ENCODE measurements at places on chromosomes 16 and 17.

DNA sequence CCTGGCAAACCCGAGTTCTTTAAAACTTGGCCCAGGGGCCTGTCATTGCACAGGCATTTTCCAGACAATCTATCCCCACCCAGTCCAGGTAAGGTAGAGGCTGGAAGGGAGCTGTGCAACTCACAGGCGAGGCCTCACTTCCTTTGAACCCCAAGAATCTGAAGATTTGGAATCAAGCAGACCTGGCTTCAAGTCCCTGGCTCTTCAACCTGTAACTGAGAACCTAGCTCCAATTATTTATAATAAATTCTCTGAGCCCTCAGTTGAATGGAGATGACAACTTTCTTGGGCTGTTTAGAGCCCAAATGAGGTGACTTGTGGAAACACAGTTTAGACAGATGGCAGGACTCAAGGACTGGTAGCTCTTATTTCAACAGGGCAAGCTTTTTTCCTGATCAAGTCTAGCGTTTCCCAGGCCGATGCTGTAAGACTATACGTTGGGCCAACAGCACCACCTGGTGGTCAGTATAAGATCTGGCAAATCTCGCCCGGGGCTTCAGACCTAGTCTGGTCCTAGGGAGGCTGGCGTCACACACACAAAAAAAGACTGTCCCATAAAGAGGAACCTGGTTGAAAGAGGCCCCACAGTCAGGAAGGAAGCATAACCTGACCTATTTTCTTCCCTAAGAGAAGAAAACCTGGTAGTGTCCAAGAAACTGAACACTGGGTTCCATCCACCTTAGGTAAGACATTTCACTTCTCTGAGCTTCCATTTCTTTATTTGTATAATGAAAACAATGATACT lies 117.9 kb downstream of the C17orf67 start:
- DNase-seq = peak; percentile 57

DNA sequence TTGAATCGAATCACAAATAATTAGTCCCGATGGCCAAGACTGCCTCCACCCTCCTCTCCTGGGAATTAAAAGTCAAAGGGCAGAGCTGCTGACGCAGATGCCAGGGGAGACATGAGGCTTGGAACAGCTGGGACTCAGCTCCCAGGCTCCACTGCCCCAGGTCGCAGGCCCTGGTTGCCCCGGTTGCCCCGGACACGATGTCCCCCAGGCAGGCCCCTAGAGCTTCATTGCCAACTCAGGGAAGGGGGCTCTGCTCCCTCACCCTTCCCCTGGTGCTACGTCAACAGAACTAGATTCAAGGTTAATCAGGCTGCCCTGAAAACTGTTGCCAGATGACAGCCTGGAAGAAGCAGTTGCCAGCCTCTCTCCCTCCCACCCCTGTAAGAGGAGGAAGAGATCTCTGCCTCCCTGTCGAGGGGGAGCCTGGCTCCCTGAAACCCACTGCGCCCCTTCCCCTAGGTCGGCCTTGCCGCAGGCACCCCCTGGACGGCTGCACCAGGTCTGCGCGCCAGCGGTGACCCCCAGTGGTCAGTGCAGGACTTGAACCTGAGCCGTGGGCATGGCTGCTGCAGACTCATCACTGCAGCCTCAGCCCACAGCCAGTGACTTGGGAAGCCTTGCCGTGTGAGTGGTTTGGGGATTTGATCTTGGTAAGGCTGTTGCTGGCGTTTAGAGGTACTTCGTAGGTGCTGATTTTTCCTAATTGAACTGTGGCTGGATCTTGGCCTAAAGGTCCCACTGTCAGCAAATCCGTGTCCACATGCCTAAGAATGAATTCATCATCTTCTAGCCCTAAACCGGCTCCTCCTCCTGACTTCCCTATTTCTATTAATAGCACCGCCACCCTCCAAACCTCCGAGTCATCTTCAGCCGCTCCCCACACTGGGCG lies 84.1 kb upstream of the TOB1 start:
- DNase-seq = no peak

GRCh38 chr17:28347261-28347891 lies 10.0 kb downstream of the POLDIP2 start:
- no peak for DNase-seq

DNA sequence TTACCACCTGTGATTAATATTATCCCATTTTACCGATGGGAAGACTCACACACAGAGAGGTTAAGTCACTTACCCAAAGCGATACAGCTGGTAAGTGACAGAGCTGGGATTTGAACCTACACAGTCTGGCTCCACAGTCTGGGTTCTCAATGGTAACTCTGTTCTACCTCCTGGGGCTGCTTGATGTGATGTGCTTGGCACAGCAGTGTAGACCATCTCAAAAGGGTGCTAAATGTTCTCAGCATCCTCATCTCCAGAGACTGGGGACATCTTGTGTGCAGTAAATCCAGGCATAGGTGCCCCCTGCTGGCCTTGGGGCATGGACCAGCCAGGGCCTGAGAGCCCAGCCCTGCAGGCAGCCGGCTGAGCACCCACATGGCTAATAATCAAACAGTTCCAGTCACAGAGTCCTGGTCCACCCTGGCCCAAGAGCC lies 15.4 kb upstream of the KATNB1 start:
- no peak for DNase-seq

GRCh38 chr16:28602529-28602928 lies 5.7 kb upstream of the SULT1A2 start:
- DNase-seq = no peak

GRCh38 chr16:86924537-86924936 lies 346.2 kb downstream of the FOXL1 start:
- DNase-seq = no peak

DNA sequence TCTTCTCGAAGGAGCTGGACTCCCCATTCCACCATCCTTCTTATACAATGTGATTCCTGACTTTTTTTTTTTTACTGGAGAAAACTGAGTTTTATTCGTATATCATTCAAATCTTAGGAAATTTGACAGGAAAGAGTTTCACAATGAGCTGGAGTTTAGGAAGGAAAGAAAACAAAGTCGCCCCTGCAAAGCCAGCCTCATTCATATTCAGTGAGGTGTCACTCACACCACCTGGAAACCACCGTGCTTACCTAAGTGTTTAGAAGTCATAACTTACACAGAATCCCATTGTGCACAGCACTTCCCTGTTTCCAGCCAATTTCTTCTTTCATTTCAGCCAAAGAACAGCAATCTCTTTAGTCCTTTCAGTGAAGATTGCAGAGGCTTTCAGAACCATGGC lies 90.3 kb upstream of the CHMP6 start:
- DNase-seq = no peak

DNA sequence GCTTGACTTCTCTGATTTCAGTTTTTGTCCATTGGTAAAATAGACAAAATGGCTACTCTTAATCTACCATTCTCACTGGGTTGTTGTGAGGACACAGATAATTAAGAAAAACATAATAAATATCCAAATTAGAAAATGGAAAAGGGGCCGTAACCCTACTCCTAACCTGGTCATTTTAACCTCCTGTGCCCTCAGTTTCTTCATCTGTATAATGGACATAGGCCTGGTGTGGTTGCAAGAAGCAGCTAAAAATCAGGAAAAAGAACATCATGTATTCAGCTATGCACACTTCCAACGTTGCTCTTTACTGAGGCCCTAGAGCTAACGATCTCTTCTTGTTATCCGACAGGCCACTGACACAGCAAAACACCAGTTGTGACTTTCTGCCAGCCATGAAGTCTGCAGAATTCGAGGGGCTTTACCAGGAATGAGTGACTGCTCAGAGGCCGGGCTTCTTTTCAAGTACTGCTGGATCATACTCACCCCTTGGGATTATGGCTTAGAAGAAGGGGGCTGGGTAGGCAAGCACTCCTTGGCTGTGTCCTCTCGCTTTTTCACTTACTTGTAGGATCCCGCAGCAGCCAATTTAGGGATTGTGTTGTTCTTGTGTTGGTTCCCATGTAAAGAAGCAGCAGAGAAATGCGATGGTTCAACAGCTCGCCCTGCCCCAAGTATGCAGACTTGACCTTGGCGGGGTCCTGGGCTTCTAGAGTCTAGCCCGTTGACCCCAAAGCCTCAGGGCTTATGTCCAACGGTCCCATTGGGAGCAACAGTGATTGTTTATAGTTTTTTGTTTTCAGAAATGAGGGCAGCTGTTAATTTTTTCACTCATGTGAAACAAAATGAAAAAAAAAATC lies 20.9 kb downstream of the LDAF1 start:
- no peak for DNase-seq

- no peak for DNase-seq
These were observed 296.2 kb upstream of the IRX3 start for GRCh38 chr16:54582631-54583250.

GRCh38 chr16:28538733-28539596 lies at the start of gene NUPR1:
Gene NUPR1 (minus strand): TSS chr16:28538974. CDS start chr16:28538907, 67 bp downstream.
- DNase-seq = no peak

DNA sequence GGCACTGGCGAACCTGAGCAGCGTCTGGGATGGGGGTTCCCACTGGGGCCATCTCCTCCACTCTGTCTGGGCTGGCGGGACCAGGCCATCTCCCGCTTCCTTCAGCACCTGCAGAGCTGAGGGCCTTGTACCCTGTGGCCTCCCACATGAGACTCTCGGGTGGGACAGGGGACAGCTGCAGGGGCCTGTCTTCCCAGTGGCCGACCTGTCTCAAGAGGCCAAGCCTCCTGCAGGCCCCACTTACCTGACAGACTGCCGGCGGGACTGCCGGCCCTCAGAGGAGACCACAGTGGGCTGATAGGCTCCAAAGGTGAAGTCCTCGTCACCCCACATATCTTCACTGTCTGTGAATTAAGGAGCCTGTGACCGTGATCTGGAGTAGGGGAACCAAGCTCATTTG lies 15.7 kb downstream of the FBF1 start:
- no peak for DNase-seq

GRCh38 chr17:58337210-58337599 lies 8.6 kb upstream of the TSPOAP1 start:
- no peak for DNase-seq

GRCh38 chr16:27113341-27113841 lies 46.7 kb downstream of the C16orf82 start:
- no peak for DNase-seq

- no peak for DNase-seq
These were observed 700 bp downstream of the UBN1 start for GRCh38 chr16:4847774-4848587.

DNA sequence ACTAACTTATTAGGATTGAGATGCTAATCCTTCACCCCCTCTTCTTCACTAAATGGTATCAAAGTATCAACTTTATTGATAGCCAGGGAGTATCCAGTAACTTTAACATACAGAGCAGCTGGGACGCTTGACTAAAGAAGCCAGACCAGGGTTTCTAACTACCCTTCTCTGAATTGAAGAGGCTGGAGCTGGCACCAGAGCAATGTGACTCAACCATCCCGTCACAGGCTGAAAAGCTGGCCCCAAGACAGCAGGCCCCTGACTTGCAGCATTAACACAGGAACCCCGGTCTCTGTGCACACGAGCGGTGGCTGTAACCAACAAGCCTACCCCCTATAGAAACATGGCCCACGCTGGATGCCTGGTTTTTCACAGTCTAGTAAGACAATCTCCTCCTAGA lies 59.8 kb downstream of the ANKFN1 start:
- no peak for DNase-seq

- no peak for DNase-seq
These were observed 19.9 kb downstream of the MYH13 start for GRCh38 chr17:10352893-10353292.

DNA sequence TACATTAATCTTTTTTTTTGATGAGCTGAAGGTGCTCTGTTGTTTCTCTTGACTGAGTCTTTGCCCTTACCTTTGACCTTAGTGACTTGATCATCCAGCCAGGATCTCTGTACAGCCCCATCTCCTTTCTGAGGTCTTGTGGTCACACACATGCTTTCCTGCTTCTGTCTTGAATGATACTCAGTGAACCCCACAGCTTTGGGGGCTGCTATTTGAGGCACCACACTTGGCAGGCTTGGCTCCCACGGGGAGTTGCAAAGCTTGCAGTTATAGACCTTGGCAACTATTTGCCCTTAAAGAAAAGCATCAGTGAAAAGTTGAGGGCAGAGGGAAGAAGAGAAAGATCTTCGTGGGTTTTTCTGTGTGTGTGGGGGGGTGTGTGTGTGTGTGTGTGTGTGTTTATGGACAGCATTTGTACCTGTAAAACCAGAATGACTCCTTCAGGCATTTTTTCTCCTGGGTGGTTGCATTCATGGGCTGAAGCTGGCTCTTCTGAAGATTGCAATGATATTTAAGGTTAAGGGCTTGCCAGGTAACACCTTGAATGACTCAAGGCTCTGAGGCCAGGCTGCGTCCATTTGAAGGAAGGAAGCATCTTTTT lies 101.6 kb downstream of the MSI2 start:
- DNase-seq = no peak

DNA sequence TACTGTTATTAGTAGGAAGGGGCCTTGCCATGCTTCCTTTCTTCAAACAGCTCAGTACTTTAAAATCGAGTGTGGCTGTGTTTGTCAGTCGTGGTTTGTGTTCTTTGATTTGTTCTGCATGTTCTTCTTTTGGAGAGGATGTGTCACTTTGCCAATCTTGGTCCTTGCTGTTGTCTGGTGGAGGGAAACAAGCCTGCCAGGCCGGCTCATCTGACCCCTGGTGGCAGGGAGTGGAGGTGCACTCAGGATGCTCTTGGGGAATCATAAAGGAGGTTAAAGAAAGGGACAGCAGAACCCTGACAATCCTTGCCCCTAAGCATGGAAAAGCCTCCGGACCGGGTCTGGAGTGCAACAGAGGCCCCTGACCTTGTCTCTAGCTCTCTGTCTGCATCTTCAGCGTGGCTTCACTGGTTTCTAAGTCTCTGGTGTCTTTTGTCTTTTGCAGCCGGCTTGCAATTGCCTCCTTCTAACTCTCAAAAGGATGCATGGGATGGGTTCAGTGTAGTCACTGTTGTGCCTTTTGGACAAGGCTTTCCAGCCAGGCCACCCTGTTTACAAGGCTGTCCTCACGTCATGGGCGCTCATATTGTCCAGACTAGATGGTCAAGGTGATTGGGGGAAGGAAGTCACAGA lies 135.8 kb downstream of the WWOX start:
- DNase-seq = no peak

DNA sequence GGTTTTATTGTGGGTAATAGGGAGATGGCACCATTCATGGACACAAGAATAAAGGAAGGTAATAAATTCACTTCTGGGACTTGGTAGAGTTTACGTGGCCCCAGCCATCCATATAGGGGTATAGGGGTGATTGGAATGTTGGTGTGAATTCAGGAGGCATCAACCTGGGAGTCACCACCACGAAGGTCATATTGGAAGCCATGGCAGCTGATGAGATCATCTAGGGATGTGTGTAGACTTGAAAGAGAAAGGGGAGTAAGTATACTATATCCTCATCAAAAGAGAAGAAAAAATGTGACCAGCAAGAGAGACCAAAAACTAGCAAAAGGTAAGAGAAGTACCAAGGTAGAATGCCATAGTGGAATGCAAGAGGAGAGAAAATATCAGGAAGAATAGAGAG lies 26.6 kb upstream of the GINS3 start:
- DNase-seq = no peak

Data from NCI-H1048 (cell line).